ENCODE measurements at places on chromosomes 2 and 18.

- no peak for DNase-seq
Measured at GRCh38 chr2:136057802-136058140, 60.2 kb downstream of the CXCR4 start.

DNA sequence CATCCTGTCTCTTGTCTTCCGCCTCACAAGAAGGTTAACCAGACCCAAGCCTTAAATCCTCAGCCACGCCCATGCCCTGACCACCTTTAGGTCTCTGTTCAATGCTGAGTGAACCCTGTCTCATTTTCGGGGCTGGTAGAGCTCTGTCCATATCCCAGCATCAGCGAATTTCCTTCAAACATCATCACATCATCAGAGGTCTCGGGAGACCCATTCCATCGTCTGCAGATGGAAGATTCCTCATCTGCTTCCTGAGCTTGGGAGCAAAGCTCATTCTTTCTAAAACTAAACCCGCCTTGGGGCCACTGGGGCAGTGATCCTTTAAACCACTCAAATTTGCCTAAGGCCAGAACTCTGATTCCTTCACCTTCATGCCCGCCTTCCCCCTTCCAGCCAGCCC is 173.7 kb downstream of the TTC32 start:
- no peak for DNase-seq

DNA sequence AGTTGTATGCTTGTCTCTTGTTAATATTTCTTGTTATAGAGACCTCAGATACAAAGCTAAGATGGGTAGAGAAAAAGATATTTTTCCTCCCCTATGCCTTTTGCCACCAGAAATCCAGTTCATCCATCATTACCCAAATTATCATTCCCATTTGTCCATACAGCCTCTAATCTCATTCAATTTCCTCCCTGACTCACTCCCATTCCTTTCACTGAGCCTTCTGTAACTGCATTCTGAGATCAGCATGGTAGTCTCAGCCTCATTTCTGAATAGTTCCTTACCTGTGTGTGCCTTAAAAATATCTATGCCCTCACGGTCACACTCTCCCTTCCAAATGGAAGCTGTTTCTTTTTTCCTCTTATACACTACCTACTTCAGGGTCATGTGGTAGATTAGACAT is 15.7 kb upstream of the PIK3C3 start:
- DNase-seq, result no peak

DNA sequence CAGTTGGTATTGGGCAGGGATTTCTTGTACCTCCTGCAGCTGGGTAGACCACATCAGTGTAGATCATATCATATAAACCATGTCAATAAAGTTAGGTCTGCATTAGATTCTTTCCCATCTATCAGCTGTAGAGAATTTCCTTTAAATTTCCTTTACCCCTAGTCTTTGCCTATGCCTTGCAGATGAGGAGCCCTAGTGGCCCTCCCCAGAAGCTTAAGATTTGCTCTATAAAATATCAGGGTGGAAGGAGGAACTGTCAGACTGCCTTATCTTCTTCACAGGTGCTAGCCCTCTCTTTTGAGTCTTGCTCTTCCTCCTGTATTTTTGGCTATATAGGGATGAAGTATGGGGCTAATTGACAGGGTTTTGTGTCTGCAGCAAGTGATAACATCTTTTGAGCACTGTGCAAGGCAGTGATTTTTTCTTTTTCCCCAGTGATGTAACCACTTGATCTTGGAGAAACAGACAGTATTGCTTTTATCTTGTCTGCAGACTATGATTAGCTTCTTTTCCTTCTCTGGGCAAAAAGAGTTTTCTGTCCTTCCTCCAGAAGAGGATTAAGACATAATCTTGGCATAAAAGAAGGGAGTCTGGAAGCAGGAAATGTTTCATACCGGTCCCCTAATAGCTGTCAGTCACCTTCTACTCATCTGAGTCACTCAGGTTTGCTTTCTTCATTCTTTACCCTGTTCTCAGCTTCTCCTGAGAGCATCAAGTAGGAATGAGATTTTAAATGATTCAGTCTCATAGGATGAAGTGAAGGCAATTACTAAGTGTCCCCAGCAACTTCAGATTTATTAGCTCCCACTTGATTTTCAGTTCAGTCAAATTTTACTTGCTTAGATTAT is 286.4 kb downstream of the CDH19 start:
- no peak for DNase-seq

GRCh38 chr2:43075054-43075593 is 151.3 kb downstream of the ZFP36L2 start:
- DNase-seq, result no peak

DNA sequence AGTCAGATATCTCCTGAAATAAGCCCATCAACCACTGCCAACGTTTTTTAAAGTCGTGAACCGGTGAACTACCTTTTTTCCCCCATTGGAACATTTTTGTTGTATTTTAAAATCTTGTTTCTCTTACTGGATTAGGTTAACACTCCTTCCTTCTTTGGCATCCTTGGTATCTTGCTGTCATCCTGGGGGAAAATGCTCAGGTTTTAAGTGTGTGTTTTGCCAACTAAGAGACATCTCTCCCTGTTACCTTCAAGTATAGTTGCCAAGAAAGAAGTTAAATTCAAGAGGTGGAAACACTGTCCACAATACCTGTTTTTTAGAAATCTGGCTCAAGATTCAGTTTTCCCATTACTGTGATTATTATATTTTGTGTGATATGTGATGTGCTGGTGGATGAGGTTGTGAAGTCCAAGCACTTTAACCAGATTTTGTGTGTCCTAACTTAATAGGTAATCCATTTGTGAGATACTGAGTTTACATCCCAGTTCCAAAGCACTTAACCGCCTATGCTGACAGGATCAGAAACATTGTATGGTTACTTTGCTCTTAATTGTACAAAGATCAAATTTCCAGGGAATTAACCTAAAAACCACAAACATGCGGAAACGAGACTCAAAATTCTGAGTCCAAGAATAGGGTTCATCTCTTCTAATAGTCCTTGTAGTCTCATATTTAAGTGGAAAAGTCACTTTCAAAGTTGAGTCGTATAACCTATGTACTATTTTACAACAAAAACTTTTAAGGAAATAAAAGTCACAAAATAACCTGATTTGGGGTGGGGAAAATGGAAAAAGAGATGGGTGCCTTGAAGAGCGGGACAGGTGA is 1.3 kb upstream of the SP3 start:
- DNase-seq, result no peak

DNA sequence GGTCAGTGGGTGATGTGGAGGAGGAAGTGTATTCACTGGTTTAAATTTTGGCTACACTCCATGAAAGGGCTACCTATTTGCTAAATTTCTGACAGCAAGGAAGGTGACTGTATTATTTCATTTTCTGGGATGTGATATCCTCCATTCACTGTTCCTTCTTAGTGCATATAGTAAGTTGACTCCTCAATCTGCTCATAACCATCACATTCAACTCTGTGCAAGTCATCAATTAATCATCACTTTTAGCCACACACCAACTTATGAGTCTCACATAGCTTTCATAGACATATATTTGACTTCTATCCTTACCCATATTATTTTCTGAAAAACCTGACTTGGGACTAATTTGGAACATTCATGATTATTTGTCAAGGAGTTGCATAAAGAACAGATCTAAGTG is 16.9 kb downstream of the KLHL41 start:
- no peak for DNase-seq

DNA sequence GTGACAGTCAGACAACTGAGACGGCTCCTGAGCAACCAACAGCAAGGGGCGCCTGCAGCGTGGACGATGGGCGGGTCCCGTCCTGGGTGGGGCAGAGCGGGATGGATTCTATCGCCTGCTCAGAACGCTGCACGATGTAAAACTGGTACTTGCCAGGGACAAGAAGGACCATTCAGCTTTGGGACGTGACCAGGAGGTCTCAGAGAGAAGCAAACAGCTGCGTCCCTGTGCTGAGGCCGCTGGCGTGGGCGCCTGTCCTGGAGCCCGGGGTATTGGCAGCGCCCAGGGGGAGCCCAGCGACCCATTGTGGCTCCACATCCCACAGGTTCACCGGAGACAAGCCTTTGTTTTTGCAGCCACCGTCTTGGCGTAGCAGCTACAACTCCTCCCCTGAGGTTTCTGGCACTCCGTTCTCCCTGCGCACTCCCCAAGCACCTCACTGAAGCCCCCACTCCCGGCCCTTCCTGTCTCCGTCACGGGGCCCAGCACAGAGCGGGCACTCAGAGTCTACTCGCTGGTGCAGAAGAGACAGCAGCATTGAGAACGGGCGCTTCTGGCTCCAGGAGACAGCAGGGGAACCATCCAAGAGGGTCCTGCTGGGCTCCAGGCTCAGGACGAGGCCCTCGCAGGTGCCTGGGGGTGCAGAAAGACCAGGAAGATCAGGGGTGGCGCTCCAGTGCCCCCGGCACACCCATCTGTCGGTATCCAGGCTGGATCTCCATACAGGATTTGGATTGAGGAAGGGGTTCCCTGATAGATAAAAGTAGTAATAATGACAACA is 22.1 kb upstream of the KCNG2 start:
- DNase-seq, result no peak

GRCh38 chr2:225895126-225895525 is 495.6 kb downstream of the NYAP2 start:
- DNase-seq, result no peak

GRCh38 chr2:62398356-62398755 is 107.6 kb downstream of the TMEM17 start:
- no peak for DNase-seq

GRCh38 chr2:68993660-68994059 is 19.2 kb downstream of the GKN1 start:
- no peak for DNase-seq

DNA sequence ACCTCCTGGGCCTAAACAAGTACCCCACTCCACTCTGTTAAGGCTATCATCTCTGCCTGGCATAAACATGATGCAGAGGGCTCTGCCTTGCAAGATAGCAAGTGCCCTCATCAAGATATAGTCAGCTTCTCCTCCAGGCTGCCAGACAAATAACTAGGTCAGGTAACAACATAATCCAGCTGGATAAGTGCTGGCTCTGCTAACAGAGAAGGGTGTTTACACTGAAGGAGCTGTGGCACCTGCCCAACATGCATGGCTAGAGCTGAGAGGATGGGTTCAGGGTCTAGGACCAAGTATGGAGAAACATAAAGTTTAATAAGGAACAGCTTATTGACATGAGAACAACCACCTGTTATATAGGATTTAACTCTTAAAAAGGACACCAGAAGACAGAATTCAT is 42.8 kb downstream of the DLGAP1 start:
- DNase-seq, result no peak

GRCh38 chr2:135863233-135863632 is 13.0 kb downstream of the MCM6 start:
- no peak for DNase-seq

DNA sequence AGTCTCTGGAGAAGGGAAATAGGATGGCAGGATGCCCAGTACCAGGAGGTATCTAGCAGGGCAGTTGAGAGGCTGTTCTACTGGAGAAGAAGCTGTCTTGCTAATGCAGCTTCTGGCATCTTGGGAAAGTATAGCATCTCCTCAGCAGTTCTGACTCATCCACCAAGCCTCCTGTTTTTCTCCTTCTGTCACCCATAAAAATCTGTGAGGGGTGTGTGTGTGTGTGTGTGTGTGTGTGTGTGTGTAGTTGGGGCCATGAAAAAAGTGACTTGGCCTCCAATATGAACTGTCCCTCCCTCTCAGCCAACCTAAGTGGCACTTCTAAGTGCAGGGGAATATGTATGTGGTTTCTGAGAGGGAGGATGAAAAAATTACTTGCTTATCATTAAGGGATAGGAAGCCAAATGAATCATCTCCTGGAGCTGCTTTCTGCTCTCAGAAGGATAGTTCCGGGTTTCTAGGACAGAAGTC is 83.9 kb downstream of the CBLN2 start:
- no peak for DNase-seq

DNA sequence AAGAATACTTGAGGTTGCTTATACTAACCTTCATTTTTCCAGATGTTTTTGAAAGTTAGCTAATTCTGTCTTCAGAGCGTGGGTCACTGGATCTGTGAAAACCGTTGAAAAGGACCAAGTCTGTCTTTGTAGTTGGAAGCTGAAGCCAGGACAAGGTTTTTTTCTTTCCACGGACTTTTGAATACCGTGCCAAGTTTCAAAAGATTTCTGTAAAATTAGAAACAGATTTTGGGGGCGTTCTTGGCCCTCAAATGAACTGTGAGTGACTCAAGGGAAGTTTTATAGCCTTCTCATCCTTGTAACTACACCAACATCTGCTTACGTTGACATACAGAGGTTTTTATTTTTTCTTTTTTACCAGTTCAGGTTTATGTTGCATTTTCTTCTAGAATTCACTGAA is at the start of gene FAP:
FAP (minus strand) TSS at position 152 of the 400 bp plus-strand sequence; CDS start at position 34, 118 bp downstream.
- DNase-seq, result no peak

GRCh38 chr2:70161069-70161534 is 29.7 kb downstream of the C2orf42 start:
- no peak for DNase-seq

DNA sequence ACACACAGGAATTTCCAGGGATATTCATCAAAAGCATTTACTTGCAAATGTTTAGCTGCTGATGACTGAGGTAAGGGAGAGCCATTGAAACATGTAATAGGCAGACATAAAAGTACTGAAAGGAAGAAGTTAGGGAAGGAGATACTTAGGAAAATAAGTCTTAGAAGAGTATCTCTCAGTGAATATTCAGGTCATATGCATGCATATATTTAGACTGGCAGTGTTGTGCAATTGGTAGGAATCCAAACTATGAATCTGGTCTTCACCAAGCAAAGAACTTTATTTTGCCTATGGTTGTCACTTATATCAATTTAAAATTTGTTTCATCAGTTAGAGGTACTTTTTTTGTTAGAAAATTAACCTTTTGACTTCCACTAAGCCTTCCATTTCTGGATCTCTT is 1490.7 kb downstream of the SUCLG1 start:
- DNase-seq, result no peak

DNA sequence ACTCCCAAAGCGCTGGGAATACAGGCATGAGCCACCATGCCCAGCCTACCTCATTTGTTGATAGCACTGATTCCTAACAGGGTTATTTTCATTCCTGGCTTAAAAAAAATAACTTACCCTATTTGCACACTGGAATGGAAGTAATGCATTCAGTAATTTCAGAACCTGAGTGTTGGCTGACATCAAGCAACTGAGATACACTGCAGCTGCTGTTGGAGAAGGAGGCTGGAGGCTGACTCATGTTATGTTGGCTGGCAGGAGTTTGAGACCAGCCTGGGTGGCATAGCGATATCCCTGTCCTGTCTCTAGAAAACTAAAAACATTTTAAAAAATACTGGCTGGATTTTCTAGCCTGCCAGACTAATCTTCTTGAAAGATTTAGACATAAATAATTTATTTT is 385.1 kb upstream of the MEX3C start:
- DNase-seq, result no peak

Data from activated CD4-positive, alpha-beta T cell treated with anti-CD3 and anti-CD28 coated beads for 48 hours (primary cell).